NCI-H2171 treated with DMSO at 0.1 percent for 48 hours (cell line): ENCODE measurements at places on chromosomes 16 and 17.

DNA sequence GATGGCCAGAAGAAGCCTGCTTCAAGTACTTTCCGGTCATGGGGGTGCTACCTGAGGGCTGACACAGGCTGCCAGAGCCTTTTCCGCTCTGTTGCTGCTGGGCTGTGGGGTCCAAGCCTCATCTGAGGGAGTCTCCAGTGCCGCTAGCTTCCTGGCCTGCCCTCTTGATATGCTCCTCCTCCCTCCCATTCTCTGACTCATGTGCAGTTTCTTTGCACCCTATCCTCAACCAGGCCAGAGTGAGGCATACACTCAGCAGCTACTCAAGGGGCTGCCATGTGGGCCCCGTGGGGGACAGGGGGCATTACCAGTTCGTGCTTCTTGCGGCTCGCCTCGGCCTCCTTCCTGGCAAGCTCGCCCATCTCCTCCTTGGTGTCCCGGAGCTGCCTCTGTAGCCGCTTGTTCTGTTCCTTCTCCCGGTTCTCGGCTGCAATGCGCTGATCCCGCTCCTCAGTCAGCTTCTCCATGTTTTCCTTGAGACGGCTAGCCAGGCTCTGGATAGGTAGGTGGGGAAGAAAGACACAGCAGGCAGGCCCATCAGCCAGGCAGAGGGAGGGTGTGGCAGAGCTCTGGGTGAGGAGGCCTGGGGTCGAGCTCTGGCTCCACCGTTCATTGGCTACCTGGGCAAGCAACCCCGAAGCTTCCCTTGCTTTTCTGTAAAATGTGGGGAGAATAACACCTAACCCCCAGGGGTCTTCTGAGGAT is 43.8 kb downstream of the PIPOX start:
- DNase-seq = no peak

DNA sequence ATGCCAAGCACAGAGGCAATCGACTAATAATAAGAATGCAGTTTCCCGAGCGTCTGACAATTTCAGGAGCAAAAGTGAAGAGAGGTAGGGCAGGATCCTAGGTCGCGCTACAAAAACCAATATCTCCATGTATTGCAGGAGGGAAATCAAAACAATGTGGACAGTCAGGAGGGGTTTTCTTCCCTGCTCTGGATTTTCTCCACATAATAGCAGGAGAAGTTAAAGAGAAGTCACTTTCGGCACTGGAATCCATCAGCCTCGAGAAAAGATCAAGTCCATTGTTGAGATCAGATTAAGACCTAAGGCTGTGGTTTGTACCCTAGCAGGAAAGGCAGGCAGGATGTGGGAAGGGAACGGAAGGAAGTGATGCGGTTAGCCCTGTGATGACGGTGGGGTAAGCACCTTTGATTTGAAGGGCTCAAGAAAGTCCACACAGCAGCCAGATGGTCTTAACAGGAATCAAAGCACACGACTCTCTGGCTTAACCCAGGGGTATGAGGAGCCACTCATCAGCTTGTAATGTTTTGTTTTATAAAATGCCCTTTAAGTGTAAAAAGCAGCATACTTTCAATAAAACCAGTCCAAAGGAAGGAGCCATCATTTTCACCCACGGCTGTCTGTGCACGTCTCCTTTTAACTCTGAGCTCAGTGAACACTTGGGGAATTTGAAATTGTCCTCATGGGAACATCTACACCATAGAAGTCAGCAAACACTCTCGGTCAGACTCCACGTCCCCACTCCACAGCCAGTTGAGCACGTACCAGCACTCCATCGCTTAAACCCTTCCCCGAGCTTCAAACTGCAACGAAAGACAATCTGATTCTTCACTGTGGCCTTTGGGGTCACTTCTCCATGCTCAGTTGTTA is 15.8 kb upstream of the AKTIP start:
- DNase-seq = no peak

DNA sequence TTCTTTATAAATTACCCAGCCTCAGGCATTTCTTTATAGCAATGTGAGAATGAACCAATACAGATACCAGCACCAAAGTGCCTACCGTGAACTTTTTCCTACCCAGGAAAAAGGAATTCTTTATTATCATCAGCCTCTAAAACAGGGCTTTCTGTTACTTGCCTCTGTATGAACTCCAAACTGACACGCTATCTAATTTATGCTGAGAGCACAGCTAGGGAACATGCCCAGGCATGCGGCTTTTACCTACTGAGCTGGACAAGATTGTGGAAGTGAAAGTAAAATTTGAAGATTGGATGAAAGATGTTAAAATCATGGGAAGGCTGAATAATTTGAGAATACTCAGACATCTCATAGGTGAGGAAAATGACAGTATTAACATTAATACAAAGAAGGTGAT is 24.4 kb upstream of the ADCY9 start:
- DNase-seq = peak; percentile 84

- DNase-seq = peak; percentile 72
These were observed 54.1 kb upstream of the BCAR1 start for GRCh38 chr16:75305364-75306098.

DNA sequence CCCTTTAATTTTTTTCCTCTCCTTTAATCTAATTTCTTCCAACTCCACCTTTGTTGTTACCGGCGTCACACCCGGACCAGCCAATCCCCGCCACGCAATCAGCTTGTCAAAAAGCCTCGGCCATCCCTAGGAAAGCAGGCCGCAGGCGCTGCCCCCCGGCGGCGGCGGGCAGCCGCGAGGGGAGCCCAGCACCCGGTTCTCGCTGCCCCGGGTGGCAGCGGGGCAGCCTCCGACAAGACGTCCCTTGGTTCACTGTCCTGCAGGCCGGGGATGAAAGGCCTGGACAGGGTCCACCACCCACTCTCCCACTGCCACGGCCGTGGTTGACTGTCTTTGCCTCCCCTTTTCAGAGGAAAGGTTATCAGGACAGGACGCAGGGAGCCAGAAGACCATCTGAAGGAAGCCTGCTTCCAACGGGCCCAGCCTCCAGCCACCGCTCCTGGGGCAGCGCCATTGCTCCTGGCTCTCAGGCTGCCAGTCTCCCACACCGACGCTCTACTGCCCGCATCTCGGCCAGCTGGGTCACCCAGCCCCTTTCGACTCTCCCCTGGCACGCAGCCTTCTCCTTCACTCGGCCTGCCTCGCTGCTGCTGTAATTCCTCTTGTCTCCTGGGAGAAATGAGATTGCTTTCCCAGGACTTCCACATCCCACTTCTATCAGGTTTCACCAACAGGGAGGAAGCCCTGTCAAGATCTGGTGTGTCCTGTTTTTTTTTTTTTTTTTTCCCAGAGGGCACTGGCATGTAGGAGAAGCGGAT is 2.8 kb upstream of the UBTF start:
- DNase-seq = peak; percentile 91

DNA sequence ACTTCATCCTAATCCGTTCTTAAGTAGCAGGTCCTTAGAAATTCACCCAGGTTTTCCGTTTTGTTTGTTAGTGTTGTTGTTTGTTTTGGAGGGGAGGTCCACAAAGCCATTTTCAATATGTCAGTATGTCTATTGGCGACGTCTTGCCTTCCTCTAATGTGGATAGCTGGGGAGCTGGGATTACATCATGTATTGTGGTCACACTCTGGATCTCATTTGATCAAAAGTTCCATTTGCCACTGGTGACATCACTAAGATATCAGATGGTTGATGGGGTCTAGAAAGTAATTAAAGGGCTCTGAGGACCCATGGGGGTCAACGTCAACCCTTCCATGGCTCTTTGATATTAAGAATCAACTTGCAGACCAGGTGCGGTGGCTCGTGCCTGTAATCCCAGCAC is 2.7 kb upstream of the EPN3 start:
- DNase-seq = no peak

GRCh38 chr16:27597361-27597760 is 47.4 kb downstream of the KATNIP start:
- no peak for DNase-seq
